ENCODE measurements at places on chromosomes 4 and X. TPM values are rescaled to one million over a fixed set of nuclear protein-coding genes. Genes with fewer than 3 reads are reported as not detected.

DNA sequence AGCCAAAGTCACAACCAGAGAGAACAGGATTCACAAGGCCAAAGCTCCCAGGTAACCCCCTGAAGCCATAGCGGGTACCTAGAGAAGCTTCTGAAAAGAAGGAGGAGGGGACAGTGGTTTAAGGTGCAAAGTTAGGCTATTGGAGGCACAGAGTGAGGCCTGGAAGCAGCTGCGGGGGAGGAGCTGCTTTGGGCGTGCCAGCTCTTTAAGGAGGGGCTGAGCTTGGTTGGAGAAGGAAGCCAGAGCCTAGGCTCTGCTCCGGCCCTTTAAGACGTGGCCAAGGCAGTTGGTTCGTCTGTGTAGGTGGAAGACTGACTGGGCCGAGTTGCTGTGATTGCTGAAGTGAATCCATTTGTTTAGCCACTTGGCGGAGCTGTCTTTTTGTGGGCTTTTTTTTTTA, 1.5 kb downstream of the KLF8 start:
- DNase-seq = peak; percentile 0
- no peaks in the 10 kb centered on the region for H3K4me1 ChIP-seq
- no peak overlapping the region for H3K4me3 ChIP-seq
- H3K27ac ChIP-seq = no peak overlapping the region
- H3K36me3 ChIP-seq = no peaks in the 10 kb centered on the region

GRCh38 chr4:7390906-7391636, 43.7 kb downstream of the PSAPL1 start:
- peaks cover 15% of the 10 kb centered on the region for H3K4me1 ChIP-seq
- H3K27ac ChIP-seq = no peak overlapping the region
- peaks cover 3% of the 10 kb centered on the region for H3K27me3 ChIP-seq
- H3K36me3 ChIP-seq = no peaks in the 10 kb centered on the region
- no peak overlapping the region for H3K4me3 ChIP-seq
- DNase-seq = no peak

DNA sequence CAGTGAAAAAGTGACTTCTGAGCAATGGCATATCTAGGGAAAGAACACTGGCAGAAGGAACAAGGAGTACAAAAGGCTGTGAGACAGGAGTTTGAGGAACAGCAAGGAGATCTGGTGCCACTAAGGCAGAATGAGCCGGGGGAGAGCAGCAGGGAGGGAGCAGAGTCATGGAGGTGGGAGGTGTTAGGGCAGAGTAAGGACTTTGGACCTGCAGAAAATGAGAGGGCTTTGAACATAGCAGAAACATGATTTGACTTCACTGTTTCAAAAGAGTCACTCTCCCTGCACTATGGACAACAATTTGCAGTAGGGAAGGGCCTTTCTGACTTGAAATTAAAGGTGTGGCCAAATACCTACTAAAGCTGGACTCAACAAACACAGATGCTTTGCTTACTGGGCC, 356.2 kb downstream of the ADGRL3 start:
- H3K27me3 ChIP-seq = no peaks in the 10 kb centered on the region
- H3K36me3 ChIP-seq = no peaks in the 10 kb centered on the region
- no peak overlapping the region for H3K4me3 ChIP-seq
- peak; percentile 6 for DNase-seq

- H3K36me3 ChIP-seq = peaks cover 18% of the 10 kb centered on the region
- peaks cover 21% of the 10 kb centered on the region for H3K4me1 ChIP-seq
- peak overlapping the region; percentile 28 for H3K27ac ChIP-seq
- H3K4me3 ChIP-seq = no peak overlapping the region
- no peaks in the 10 kb centered on the region for H3K27me3 ChIP-seq
- DNase-seq = no peak
These were observed 54.3 kb downstream of the IGFBP7 start for GRCh38 chr4:57055886-57056285.

- peaks cover 18% of the 10 kb centered on the region for H3K27me3 ChIP-seq
- H3K4me1 ChIP-seq = no peaks in the 10 kb centered on the region
- DNase-seq = no peak
- no peak overlapping the region for H3K4me3 ChIP-seq
- no peaks in the 10 kb centered on the region for H3K36me3 ChIP-seq
- H3K27ac ChIP-seq = no peak overlapping the region
These were observed 32.1 kb downstream of the UTP14A start for GRCh38 chrX:129938081-129938480.

DNA sequence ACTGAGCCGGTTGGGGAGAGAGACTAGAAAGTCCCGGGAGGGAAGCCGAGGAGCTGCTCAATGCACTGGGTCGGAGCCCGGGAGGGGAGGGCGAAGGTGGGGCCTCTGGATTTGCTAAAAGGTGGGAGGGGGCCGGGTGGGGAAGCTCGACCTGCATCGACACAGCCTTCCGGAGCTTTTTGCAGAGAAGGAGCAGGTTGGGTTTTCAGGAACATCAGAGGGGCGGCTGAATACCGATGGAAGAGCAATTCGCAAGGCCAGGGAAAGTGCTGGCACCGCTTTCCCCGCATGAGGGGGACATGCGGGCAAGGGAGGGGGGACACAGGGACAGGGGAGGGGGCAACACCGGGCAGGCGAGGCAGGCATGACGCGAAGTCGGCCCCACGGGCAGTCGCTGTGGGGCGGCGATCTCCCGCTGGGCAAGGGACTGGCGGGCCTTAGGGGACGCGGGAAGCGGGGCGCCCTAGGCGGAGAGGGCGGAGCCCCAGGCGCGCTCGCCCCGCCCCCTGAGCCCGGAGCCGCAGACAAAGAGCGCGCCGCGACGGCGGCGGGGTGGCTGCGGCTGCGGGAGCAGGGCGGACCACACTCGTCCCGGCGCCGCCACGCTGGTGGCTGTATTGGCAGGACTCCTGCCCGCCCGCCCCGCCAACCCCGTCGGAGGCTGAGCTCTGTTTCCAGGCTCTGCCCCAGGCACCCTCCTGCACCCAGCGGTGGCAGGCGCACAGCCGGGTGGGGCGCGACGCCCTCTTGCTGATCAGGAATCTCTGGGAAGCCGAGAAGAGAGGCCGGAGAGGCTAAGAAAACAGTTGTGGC, 11.6 kb downstream of the PDZD4 start:
- peak overlapping the region; percentile 28 for H3K4me3 ChIP-seq
- H3K27ac ChIP-seq = no peak overlapping the region
- no peaks in the 10 kb centered on the region for H3K36me3 ChIP-seq
- H3K4me1 ChIP-seq = no peaks in the 10 kb centered on the region
- DNase-seq = no peak
- no peaks in the 10 kb centered on the region for H3K27me3 ChIP-seq

- no peaks in the 10 kb centered on the region for H3K27me3 ChIP-seq
- no peak for DNase-seq
- H3K36me3 ChIP-seq = no peaks in the 10 kb centered on the region
- H3K4me1 ChIP-seq = peaks cover 25% of the 10 kb centered on the region
- H3K27ac ChIP-seq = no peak overlapping the region
- H3K4me3 ChIP-seq = no peak overlapping the region
These were observed 96.8 kb downstream of the NSUN7 start for GRCh38 chr4:40846532-40846931.

- no peaks in the 10 kb centered on the region for H3K36me3 ChIP-seq
- peaks cover 4% of the 10 kb centered on the region for H3K27me3 ChIP-seq
- no peak overlapping the region for H3K4me3 ChIP-seq
These were observed 147.4 kb upstream of the GATB start for GRCh38 chr4:151908201-151908600.

DNA sequence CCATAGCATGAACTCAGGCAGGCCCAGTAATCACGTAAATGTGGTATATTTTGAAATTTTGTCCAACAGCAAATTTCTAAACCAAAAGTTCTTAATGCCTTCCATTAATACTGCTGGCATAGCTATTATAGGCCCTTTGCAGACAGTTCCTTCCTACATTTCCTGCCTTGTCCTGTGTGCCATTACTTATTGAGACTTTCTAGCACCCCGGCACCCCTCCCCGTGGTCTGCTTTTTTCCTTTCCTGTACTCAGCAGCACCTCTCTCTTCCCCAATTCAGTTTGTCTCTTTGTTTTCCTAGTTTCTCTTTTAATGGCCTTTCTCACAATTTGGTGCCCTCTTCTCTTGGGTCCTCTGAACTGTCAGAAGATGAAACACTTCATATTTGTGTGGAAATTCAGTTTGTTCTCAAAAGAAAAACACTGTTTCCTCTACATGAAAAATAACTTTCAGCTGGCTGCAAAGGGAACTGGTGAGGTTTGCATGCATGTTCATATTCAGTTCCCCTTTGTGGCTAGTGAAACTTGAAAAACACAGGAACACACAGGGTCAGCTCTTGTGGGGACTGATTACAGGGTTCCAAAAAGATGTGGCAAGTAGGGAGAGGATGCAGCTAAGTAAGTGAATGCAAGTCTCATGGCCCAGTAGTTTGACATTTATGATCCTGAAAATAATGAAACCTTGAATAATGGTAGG, 17.1 kb downstream of the GPR34 start:
- H3K36me3 ChIP-seq = no peaks in the 10 kb centered on the region
- H3K27ac ChIP-seq = no peak overlapping the region
- H3K4me1 ChIP-seq = no peaks in the 10 kb centered on the region
- H3K4me3 ChIP-seq = no peak overlapping the region
- H3K27me3 ChIP-seq = no peaks in the 10 kb centered on the region

DNA sequence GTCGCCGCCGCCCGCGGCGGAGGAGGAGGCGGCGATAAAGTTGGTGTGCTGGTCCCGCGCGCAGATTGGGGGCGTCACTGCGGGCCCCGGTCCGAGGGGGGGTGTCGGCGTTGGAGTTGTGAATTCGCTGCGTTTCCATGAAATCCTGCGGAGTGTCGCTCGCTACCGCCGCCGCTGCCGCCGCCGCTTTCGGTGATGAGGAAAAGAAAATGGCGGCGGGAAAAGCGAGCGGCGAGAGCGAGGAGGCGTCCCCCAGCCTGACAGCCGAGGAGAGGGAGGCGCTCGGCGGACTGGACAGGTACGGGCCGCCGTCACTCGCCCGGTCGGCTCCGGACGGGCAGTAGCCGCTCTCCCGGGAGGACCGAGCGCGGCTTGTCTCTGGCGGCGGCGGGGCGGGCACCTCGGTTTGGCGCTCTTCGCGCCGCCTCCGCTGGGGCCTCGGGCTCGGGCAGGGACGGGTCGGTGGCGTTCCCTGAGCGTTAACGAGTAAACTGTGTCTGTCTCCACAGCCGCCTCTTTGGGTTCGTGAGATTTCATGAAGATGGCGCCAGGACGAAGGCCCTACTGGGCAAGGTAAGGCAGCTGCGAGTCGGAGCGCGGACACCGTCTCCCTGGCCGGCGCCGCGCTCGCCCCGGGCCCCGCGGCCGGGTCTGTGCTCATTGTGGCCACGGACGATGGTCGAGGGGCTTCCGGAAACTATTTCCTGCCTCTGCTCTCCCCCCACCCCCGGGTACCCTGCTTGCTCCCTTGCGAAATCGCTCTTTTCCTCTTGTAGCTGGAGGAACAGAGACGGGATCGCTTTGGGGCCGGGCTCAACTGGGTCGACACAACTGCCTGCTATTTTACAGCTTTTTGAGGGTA, 658 bp downstream of the KDM6A start:
- H3K4me1 ChIP-seq = no peaks in the 10 kb centered on the region
- H3K27ac ChIP-seq = peak overlapping the region; percentile 88
- no peaks in the 10 kb centered on the region for H3K27me3 ChIP-seq

DNA sequence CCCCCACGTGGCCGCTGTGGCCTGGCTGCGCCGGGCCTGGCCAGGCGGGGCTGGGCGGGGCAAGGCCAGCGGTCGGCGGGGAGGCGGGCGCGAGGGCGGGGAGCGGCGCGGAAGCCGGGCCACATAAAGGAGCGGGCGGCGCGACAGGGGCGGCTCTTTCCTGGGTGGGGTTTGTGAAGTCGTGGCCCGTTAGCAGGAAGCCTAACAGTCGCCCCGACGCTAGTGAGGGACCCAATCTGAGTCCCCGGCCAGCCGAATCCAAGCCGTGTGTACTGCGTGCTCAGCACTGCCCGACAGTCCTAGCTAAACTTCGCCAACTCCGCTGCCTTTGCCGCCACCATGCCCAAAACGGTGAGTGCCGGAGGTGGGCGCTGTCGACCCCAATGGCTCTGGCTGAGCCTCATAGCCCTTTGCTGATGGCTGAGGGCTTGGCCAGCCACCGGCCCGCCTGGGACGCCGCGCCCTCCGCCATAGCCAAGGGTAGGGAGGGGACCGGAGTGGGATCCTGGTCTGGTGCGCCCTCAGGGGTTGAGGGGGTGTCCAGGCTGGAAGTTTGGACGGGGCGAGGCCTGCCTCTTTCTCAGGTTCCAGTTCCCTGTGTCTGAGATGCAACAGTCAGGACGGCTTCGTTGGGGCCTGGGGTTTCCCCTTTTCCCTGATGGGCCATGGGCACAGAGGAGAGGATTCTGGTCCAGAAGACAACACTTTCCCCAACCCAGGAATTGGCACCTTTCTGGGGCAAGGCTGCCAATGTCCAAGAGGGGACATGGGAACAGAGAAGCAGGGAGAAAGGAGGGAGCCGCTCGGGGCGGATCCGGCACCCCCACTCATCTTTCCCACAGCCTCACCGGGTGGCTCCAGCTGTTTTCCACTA, at the start of gene MSN:
MSN (plus strand) TSS at position 152 of the 874 bp plus-strand sequence; CDS start at position 340, 188 bp downstream.
- peak within 1 kb of the TSS; percentile 96 for H3K4me3 ChIP-seq
- no peaks in the 10 kb centered on the region for H3K27me3 ChIP-seq
- H3K36me3 ChIP-seq = peaks cover 7% of the 10 kb centered on the region
- H3K4me1 ChIP-seq = peaks cover 11% of the 10 kb centered on the region

- H3K4me1 ChIP-seq = no peaks in the 10 kb centered on the region
- H3K4me3 ChIP-seq = no peak overlapping the region
- DNase-seq = no peak
- no peak overlapping the region for H3K27ac ChIP-seq
These were observed 210.4 kb downstream of the SPRY1 start for GRCh38 chr4:123606946-123607542.

GRCh38 chr4:142778430-142778829, 67.7 kb downstream of the INPP4B start:
- H3K27ac ChIP-seq = no peak overlapping the region
- peak; percentile 66 for DNase-seq
- no peaks in the 10 kb centered on the region for H3K36me3 ChIP-seq
- H3K27me3 ChIP-seq = no peaks in the 10 kb centered on the region

DNA sequence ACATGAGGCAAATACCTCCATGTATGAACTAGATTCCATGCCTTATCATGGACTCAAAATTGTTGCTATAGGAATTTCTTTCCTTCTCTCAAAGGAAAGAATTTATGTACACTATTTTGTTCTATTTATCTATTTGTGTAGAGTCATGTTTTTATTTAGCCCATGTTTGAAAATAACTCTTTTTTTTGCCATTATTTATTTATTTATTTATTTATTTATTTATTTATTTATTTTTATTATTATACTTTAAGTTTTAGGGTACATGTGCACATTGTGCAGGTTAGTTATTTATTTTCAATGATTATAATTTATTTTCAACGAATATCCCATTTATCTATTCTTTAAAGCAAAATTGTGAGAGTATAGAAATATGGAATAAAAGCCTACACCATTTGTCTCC, 177.9 kb downstream of the MAGEE1 start:
- H3K4me1 ChIP-seq = no peaks in the 10 kb centered on the region
- H3K36me3 ChIP-seq = no peaks in the 10 kb centered on the region
- no peak for DNase-seq

Gene UGT2B17
- total RNA-seq = not detected

Gene FGF16
- total RNA-seq = not detected

Gene RNF175
- 1.0 TPM for total RNA-seq

Gene NDNF
- 0.34 TPM for total RNA-seq

Gene MGAT4D
- not detected for total RNA-seq

Gene TREX2
- 0.36 TPM for total RNA-seq

Gene ERVMER34-1
- total RNA-seq = 0.32 TPM
